Vagina (tissue), 2 donors: ENCODE measurements at places on chromosomes 13 and 19.

DNA sequence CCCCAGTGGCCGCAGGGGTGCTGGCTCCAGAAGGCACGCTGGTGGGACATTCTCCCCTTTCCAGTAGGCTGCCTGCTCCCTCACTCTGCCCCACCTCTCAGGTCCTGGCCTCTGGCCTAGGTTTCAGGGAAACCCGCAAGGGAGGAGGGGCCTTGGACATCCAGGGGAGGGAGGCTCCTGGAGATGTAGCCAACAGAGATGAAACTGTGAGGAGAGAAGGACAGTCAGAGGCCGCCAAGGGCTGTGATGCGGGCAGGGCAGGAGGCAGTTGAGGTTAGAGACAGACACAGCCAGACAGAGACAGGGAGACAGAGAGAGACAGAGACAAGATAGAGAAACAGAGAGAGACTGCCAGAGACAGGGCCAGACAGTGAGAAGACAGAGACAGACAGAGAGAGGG lies 127.7 kb downstream of the UQCRFS1 start:
- no peak for DNase-seq

GRCh38 chr19:56476651-56477428 lies at the start of gene ZNF667:
Gene ZNF667 (minus strand): TSS chr19:56477345. CDS start chr19:56462370, 14,975 bp downstream.
- DNase-seq: no peak

- no peak for DNase-seq
Observed at GRCh38 chr19:7618771-7619510, 10.4 kb downstream of the XAB2 start.

GRCh38 chr13:38398711-38399493 lies 49.3 kb downstream of the UFM1 start:
- no peak for DNase-seq

DNA sequence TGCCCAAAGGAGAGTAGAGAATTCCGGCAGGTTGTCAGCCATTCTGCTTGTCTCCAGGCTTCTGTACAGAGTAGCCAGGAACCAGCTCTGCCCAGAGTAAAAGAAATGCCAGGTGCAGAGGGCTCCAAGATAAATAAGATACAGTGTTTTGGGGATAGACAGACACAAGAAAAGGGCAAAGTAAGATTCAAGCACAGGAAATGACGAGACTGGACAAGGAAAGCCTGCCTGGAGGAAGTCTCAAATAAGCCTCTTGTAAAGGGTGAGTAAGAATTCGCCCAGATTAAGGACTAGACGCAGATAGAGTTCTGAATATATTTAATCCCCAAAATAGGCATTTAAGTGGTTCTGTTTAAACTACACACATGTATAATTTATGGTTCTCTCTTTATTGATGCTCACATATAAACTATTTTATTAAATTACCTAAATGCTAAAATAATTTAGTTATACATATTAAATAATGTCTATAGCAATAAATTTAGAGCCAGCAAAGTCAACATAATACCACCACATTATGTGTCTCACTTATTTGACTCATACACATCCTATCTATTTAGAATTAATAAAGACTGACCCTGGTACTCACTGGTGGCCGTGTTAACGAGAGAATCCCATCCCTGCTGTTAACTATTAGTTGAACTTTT lies 98.4 kb upstream of the RAP2A start:
- DNase-seq: no peak
